ENCODE measurements at places on chromosomes 6 and 20.

DNA sequence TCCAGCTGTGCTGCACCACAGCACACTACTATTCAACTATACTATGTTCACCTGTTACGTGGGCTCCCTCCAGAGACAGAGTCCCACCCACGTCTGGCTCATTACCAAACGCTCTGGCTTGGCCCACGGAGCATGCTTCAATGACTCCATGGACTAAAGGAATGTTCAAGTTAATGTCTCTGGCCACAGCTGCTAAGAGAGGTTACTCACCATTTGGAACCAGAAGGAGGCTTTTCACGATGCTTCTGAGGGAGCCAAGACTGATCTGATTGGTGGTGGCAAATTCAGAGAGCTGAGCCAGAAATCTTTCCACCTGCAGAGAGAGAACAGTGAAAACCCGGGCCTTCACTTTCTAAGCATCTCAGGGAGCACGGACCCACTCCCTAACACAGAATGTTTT is 15.6 kb downstream of the COMMD7 start:
- no peak for DNase-seq

- DNase-seq: no peak
Observed at GRCh38 chr6:33543116-33543515, 37.0 kb downstream of the BAK1 start.

DNA sequence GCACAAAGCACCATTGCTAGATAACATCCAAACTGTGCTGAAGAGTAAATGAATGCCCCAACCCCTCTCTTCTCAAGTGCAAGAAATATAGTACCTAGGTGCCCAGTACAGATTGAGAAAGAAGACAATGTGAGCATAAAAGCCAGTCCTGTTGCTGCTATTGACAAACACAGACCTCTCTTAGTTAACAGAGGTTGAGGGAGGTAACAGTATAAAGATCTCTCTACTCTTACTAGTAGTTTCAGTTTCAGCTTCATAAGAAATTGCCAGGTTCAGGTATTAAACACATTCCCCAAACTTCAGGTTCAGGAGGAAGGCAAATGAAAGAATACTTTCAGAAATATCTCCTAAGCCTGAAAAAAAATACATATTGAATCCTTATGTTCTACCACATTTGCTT is 31.4 kb downstream of the TBC1D32 start:
- DNase-seq: no peak

GRCh38 chr6:78117966-78118365 is 465.1 kb downstream of the MEI4 start:
- DNase-seq: no peak

GRCh38 chr6:109083657-109084056 is 11.0 kb downstream of the SESN1 start:
- no peak for DNase-seq

DNA sequence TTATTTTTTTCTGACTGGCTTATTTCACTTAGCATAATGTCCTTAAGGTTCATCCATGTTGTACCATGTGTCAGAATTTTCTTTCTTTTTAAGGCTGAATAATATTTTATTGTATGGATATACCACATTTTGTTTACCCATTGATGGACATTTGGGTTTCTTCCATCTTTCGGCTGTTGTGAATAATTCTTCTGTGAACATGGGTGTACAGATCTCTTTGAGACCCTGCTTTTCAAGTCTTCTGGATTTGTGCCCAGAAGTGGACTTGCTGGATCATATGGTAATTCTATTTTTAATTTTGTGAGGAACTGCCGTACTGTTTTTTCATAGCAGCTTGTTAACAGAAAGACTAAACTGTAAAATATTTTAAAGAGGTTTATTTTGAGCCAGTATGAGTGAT is 94.6 kb upstream of the TMEM181 start:
- no peak for DNase-seq

- no peak for DNase-seq
Observed at GRCh38 chr6:115896538-115897129, 164.1 kb downstream of the FRK start.

GRCh38 chr6:74447013-74447412 is 751.0 kb downstream of the CD109 start:
- no peak for DNase-seq

GRCh38 chr6:25239498-25239897 is 39.7 kb upstream of the CARMIL1 start:
- no peak for DNase-seq

GRCh38 chr6:3663081-3663480 is 88.4 kb downstream of the PXDC1 start:
- no peak for DNase-seq

DNA sequence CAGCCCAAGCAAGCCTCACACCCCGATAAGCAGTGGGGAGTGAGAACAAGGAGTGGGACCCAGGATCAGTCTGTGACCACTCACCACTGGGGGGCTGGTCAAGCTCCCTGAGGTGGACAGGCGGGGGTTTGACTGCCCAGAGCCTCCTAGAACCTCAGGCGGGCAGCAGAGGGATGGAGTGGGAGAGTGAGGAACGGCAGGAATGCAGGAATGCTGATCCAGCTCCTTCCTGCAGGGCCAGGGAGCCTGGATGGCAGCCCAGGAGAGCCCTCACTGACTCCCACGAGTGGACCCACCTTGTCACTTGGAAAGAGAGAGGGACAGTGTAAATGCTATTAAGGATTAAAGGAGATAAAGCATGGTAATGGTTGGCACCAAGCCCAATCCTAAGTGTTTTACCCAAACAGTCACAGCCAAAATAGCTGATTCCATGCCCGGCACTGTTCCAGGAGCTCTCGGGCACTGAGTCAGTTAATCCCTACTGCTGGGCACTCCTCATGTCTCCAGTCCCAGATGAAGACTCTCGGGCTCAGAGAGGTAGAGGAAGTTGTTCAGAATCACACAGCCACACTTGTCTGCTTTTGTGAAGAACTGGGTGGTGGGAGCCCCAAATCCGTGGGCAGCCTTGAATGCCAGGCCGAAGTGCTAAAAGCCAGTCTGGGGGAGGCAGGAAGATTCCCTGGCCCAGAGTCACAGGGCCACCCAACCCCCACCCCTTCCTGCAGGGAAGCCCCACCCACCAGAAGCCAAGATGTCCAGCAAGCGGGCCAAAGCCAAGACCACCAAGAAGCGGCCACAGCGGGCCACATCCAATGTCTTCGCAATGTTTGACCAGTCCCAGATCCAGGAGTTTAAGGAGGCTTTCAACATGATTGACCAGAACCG is 3.1 kb downstream of the MYL9 start:
- DNase-seq: no peak

- no peak for DNase-seq
Observed at GRCh38 chr6:81739230-81740195, 13.0 kb downstream of the TENT5A start.

DNA sequence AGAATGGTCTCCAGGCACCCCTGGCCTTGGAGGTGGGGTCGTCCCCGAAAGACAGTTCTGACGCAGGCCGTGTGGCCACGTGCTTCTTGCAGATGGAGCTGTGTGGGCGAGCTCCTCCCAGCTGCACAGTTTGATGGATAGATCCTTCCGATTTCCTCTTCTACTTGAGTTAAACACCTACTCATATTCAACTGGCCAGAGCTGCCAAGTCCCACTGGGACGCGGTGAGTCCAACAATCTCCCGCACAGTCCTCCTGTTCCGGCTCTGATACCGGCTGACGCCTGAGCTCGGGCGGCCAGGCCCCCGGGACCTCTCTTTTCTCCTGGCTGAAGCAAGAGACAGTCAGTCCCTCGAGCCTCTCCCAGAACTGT is 57.9 kb upstream of the DACT2 start:
- DNase-seq: no peak

DNA sequence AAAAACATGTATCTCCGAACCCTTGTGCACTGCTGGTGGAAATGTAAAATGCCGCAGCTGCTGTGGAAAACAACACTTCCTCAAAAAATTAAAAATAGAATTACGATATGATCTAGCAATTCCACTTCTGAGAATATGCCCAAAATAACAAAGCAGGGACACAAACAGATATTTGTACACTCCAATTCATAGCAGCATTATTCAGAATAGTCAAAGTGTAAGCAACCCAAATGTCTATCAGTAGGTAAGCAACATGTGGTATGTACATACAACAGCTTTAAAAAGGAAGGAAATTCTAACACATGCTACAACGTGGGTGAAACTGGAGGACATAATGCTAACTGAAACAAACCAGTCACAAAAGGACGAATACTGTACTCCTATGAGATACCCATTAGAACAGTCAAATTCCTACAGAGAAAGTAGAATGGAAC is 5.7 kb upstream of the RAB5IF start:
- DNase-seq: no peak

- no peak for DNase-seq
Observed at GRCh38 chr6:12200015-12200564, 90.1 kb upstream of the EDN1 start.

GRCh38 chr20:37419307-37419706 is 73.4 kb downstream of the SRC start:
- no peak for DNase-seq

DNA sequence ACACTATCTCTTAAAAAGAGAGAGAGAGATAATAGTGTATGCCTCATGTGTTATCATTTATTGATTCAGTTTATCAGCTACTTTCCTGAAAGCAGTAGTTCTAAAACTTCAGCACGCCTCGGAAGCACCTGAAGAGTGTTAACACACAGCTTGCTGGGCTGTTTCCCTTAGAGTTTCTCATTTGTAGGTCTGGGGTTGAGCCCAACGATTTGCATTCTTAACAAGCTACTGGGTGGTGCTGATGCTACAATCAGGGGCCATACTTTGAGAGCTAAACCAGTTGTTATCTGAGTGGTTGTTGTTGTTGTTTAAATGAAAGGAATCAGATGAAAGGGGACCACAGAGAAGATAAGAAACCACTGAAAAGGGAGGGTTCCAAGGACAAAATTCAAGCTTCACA is 32.6 kb downstream of the SIM1 start:
- no peak for DNase-seq

DNA sequence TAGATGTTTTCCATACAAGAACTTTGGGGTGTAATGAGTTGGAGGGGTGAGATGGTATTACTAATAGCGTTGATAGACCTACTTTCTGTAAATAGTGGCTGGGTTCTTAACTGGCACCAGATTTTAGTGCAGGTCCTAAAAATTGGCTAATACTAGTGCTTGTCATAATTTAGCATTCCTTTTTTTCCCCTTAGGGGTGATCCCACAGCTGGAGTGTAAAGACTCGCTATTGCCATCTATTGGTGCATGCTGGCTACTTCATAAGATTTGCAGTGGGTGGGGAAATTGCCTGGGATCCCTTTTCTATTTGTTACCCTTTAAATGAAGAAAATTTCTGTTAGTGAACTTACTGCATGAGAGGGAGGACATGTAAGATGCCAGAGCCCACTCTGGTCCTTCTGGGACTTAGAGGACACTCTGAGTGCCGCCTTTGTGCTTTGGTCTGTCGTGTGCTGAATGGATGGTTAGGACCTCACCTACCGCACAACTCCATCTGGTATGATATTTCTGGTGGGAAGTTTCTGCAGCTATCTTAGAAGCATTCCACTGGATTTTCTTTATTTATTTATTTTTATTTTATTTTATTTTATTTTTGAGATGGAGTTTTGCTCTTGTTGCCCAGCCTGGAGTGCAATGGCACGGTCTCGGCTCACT is 195.5 kb downstream of the JARID2 start:
- DNase-seq: peak; percentile 7

DNA sequence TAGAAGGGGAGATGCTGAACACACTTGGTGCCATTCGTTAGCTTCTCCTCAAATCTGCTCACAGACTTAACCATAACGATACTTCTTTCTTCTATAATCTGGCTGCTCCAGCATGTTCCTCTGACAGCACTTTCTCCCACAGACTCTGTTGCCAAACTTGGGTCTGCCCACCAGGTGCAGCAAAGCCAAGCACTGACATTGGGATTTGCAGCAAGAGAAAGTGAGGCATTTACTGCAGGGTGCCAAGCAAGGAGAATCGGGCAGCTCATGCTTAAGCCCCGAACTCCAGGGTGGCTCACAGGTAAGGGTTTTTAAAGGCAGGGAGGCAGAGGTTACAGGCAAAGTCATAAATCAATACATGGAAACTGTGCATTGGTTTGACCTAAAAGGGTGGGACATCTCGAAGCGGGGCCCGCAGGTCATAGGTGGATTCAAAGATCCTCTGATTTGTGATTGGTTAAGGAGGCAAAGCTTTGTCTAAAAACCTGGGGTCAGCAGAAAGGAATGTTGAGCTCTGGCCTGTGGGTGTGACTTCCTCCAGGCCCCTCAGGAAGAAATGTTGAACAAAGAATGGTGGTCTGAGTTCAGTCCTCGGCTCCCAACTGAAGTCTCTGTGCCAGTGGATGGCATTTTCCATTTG is 25.1 kb upstream of the PNPLA1 start:
- DNase-seq: no peak

- DNase-seq: no peak
Observed at GRCh38 chr6:142947714-142948480, 2.9 kb upstream of the HIVEP2 start.

GRCh38 chr6:13261464-13261994 is 66.8 kb downstream of the TBC1D7 start:
- no peak for DNase-seq

DNA sequence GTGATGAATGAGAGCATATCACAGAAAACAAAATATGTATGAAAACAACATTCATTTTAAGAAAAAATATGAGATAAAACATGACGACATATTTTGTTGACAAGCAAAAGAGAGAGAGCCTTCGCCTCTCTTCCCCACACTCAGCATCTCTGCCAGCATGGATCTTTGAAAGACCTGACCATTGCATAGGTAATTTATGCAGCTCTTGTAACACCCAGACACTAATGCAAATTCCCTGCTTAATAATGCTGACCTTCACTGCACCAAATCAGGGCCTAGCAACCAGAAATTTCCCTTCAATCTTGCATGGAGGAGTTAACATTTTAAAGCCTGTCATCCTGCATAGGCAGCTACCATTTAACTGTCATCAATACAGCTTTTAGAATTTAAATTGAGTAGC is 50.0 kb upstream of the CNR1 start:
- DNase-seq: no peak

DNA sequence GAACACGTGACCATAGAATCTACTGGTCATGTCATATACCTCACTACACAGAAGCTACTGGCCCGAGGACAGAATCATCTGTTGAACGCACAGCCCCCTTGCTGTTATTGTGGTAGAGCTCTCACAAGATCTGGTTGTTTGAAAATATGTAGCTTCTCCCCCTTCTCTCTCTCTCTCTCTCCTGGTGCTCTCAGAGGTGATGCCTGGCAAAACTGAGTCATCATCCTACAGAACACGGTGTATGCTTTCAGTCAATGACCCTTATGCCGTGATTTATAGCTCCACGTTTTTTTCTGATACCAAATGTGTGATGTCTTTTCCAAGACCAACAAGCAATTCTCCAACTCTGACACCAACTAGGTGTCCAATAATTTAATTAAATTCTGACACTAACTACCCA is 13.0 kb upstream of the RBM24 start:
- no peak for DNase-seq

DNA sequence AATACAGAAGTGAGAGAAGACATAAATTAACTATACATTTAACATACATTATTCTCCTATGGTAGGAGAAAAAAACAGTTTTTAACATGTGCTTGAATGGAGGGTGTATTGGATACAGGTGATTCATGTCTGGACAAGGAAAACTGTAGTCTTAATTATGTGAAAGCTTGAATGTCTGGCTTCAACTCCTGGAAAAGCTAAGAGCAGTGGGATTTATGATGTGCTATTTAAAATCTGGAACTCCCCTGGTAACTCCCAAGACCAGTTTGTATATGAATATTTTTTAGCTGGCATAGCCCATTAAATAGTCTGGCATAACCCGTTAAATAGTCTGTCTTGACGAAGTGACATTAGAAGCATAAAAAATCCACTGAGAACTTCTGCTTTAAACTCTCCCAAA is 410.0 kb upstream of the PTCHD4 start:
- no peak for DNase-seq

Data from T-helper 9 cell (primary cell).